Amygdala (tissue), 56 donors: ENCODE measurements at places on chromosomes 2 and 18.

DNA sequence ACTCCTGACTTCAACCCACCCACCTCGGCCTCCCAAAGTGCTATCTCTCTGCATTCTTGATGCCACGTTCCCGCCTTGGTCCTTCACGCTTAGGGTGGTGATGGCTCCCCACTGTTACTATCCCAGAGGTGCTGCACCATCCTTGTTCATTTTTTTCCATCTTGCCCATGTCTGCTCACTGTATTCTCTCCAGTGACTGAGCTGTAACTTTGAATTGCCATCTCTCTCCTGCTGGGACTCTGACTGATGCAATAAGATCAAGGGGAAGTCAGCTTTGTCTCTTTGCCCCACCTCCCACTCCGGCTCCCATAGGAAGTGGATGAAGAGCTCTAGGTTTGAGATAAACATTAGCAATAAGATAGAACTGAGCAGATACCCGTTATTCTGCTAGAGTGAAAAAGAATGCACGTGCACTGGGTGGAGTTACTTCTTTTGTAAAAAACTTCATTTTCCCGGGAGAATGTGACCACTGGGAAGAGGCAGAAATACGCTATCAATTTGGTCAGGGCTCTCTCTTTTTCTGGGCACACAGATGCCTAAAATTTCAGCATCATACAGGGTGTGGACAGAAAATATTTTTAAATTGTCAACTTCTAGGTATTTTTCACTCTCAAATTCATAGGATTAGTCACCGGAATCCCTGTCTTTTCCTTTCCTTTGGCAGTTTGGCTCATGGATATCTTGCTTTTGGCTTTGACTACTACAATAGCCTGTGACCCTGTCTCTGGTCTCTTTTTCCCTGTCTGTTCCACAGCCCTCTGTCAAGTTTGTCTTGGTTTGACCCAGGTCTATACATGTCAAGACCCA lies 105.4 kb downstream of the POLR1A start:
- DNase-seq: no peak

DNA sequence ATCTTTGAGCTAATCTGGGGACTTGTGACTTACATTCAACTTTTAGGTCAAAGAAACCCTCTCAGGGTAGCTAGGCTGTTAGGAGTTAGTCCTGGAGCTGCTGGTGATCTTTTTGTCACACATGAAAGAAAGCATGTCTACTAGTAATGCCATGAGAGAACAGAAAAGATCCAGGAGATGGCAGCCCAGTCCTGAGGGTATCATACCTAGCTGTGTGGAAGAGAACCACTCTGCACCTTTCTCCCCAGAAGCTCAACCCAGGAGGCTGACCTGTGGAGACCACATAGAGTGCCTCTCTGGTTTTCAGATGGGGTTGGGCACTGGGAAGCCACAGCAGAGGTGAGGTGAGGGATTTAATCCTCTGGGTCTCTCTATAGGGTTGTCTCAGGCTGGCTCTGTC lies 460.2 kb upstream of the UBE2E3 start:
- peak; percentile 4 for DNase-seq

GRCh38 chr2:226868331-226869162 lies 32.7 kb downstream of the RHBDD1 start:
- DNase-seq: no peak

DNA sequence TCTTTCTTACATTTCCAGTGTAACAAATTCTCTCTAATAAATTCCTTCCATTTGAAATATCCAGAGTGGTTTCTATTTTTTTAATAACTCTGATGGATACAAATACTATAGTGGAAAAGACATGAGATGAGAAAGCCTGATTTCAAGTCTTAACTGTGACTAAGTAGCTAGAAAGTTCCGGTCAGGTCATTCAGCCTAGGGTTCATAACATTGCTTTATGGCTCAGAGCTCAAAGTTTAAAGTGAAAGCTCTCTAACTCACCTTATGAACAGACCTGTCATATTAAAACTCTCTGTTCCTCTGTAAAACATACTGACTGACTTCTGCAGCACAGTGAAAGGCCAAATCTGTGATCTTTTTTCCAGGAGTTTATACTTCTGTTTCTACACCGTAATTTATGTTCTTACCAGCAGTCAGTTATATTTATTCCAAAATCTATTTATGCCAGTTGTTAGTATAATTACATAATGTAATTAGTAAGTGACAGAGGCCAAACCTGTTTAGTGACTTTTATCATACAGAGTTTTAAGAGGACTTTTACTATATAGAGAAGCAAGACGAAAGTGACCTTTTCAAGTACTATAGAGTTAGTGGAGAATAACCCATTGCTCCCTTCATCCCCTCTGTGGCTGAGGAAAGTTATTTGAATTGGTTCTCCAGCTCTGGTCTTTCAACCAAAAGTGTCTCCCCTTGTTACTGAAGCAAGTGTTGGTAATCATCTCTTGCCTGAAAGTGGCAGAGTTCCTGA lies 118.8 kb upstream of the PDE1A start:
- no peak for DNase-seq

- no peak for DNase-seq
These were observed 161.8 kb upstream of the DTNA start for GRCh38 chr18:34548120-34548972.

GRCh38 chr2:39666491-39667101 lies 879 bp downstream of the TMEM178A start:
- no peak for DNase-seq

GRCh38 chr2:68466778-68467076 lies 367 bp downstream of the FBXO48 start:
- DNase-seq: no peak

DNA sequence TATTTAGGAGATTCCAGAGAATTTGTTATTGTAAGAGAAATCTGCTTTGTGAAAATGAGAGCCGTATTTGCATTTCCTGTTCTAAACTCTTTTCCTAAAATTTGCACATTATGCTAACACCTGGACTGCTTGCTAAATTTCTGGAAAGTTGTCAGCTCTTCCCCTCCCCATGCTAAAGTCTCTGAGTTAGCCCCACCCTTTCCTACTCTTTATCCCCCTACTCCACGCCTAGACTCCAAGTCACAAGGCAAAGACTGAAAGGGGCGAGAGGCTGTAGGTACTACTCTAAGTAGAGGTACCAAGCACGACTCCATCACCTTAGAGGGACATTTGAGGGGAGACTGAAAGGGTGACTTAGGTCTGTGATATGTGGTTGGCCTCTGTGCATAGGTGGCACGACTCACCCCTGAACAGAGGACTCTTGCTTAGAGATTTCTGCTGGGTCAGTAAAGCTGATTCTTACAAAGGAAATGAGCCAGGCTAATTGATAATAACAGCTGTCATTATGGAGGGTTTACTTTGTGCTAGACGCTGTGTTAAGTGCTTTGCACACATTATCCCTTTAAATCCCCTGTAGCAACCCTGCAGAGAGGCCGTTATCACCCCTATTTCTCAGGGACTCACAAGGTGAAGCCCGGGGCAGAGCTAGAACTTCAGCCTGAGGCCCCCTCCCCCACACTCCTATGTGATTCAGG lies 373.5 kb downstream of the EN1 start:
- no peak for DNase-seq

GRCh38 chr18:49359732-49360444 lies 100.6 kb downstream of the DYM start:
- DNase-seq: no peak

DNA sequence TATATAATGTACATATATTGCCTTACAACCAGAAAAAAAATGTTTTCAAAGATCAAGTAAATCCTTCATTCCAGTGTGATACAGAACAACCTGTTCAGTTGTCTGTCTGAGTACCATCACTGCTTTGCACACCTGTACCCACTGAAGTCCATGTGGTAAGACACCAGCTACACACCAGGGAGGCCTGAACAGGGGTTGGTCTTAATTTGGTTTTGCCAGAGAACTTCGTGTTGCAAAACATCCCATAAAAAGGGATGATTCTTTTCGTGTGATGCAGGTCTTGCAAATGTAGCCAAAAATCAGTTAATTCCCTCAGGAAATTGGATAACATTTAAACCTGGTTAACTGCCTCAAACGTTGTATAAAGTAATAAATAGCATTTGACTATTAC lies 73.7 kb upstream of the SLC1A4 start:
- DNase-seq: no peak

DNA sequence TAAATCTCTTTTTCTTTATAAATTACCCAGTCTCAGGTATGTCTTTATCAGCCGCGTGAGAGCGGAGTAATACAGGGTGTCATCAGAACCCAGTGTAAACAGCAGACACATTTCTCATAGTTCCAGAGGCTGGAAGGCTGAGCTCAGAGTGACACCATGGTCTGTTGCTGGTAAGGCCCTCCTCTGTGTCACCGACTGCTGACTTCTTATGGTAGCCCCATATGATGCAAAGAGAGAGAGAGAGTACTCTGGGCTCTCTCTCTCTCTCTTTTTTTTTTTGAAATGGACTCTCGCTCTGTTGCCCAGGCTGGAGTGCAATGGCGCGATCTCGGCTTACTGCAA lies 60.0 kb downstream of the SNORC start:
- no peak for DNase-seq

DNA sequence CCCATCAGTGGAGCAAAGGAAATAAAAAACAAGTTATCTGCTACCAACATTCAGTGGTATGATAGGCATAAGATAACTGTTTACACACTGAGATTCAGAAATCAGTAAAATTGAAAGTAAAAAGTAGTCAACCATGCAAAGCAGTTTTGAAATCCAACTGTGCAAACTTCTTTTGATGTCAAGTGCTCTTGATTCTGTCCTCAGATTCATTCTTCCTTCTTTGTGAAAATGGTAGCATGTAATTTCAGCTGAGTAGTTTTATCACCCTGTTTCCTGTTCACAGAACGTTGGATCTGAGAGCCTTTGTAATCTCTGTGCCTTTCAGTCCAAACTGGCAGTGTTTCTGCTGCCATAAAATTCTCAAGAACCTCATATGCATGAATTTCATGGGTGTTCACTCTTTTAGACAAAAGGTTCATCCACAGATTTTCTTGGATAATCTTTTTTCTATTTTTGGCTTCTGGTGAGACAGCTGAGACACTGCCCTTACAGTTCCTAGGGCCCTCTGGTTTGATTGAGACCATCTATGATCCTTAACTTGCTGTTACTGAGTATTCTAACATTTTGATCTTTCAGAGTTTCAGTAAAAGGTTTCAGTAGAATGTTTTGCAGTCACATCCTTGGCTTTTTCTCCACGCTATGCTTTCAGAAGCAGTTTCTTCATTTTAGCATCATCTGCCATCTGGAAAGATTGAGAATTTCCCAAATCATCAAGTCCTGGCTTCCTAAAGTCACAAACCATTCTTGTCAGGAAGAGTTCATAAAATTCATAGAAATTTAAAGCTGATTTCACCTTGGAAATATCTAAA lies 272.3 kb upstream of the EPHA4 start:
- DNase-seq: no peak

DNA sequence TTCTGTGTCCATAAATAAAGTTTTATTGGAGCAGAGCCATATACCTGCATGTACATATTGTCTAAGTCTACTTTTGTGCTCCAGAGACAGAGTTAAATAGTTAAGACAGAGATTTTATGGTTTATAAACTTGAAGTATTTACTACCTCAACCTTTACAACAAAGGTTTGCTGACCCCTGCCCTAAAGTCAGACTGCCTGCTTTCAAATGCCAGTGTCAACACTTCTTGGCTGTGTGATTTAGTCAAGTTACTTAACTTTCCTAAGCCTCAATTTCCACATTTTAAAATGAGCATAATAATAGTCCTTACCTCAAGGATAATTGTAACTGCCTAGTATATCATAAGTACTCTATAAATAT lies 44.4 kb upstream of the ITPRID2 start:
- no peak for DNase-seq

DNA sequence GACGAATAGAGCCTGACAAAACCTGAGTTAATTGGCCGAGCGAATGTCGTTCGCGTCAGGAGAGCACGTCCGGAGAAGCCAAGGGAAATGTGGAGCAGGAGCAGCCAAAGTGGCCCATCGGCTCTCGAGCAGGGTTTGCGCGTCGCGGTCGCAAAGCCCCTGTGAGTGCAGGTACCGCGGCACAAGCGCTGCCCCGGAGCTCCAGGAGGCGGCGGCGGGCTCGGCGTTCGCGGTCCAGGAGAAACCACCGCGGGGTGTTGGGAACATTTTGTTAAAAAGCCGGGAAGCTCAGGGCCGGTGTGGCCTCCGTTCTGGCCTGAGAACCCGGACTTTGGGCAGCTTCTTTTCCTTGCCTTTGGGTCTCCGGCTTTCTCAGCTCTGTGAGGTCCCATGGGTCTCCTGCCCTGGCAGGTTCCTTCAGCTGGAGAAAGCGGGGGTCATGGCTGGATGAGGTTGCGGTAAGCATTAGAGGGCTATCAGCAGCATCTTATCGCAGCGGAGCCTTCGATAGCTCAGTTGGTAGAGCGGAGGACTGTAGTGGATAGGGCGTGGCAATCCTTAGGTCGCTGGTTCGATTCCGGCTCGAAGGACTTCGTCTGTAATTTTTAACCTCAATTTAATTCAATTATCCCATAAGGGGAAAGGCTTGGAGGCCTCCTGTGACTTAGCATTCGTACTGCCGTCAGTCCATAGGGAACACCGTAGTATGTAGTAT lies 1.0 kb upstream of the AGBL5 start:
- peak; percentile 90 for DNase-seq

- DNase-seq: no peak
These were observed 176.3 kb upstream of the NABP1 start for GRCh38 chr2:191501561-191502168.

DNA sequence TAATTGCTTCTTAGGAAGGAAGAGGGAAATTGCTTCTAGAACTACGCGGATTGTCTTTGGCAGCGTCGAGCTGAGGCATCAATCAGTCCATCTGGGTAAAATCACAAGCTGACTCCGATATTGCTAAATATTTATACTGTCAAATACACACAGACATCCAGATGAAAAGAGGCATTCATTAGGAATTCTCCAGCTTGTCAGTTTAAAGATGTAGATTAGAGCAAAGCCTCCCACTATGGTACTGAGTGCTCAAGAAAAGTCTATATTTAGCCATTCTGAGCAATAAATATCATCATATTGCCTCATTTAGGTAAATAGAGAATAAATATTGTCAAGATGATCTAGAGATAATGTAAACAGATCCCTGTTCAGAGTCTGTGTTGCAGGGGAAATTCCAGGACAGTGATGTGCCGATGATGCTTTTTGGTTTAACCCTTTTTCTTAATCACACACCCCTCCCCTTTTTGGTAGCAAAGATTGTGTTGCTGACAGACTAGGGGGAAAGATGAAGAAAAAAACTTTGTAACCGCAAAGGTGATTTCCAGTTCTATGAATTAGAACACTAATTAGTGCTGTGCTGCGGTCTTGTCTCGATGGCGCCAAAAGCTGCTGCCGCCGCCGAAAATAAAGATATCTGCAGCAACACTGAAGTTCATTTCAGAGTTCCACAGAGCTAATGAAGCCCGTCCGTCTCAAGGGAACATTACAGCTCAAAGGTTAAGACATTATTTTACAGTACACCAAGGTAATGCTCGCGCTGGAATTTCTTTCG lies 171.8 kb downstream of the PTGR3 start:
- DNase-seq: no peak

- no peak for DNase-seq
These were observed 707.0 kb upstream of the ZEB2 start for GRCh38 chr2:145226901-145227300.

- DNase-seq: no peak
These were observed 114.4 kb downstream of the CAPN13 start for GRCh38 chr2:30692829-30693275.

- no peak for DNase-seq
These were observed 469.6 kb upstream of the CELF4 start for GRCh38 chr18:38035193-38035592.
